EH (cell line): ENCODE measurements at places on chromosomes 1 and 21.

- DNase-seq = no peak
These were observed 148.6 kb downstream of the GRIK3 start for GRCh38 chr1:36885540-36886357.

- no peak for DNase-seq
These were observed 51.5 kb upstream of the SCYL3 start for GRCh38 chr1:169945181-169945580.

DNA sequence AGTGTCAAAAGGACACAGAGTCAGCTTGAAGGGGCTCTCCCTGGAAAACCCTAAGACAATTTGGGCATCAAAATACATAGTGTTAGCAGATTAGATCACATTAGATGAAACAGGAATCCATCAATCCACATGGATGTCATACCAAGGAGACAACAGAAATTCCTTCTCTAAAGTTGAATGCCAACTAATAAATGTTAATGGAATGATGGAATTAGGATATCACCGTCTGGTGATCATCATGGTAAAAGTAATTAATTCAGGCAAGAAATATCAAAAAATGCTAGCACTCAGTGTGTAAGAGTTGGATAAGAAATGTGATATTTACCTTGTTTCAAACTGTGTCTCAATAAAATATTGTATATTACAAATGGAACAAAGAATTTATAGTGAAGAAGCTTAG lies 10.9 kb upstream of the SLC25A24 start:
- DNase-seq = no peak

DNA sequence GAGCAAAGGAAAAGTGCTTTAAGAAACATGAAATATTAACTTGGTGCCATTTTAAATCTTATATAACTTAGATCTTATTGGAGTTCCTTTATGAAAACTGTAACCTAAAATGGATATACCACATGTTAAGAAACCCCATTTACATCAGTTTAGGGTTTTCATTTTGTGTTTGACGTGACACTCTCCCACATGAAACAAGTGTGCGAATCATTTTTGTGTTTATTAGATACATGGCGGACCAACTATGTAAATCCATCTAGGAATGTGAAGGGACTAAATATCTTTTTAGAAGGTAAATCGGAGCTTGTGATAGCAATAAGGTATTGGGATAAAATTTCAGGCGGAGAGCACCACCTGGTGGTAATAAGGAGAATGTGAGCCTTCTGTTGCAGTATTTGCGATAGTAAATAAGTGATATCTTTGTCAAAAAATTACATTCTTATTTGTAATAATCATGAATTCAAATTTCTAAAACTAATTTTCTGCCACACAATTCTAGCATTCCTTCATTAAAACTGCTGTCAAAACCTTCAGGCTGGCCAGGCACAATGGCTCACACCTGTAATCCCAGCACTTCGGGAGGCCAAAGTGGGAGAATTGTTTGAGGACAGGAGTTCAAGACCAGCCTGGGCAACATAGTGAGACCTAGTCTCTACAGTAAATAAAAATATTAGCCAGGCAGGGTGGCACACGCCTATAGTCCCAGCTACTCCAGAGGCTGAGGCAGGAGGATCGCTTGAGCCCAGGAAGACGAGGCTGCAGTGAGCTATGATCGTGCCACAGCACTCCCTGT lies 31.3 kb downstream of the SMAP2 start:
- peak; percentile 71 for DNase-seq

DNA sequence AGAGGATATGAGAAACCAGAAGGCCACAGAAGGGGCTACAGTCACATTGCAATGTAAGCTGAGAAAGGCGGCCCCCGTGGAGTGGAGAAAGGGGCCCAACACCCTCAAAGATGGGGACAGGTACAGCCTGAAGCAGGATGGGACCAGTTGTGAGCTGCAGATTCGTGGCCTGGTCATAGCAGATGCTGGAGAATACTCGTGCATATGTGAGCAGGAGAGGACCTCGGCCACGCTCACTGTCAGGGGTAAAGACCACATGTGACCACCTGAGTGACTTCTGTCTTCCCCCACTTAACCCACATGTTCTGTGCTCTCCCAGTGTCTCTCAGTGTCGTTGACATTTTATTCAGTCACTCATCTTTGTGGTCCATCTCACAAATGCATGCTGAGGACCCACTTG lies 92.1 kb downstream of the OBSCN start:
- no peak for DNase-seq

GRCh38 chr1:173503391-173503790 lies 26.3 kb downstream of the PRDX6 start:
- peak; percentile 44 for DNase-seq

GRCh38 chr1:25810341-25811299 lies 9.1 kb upstream of the MTFR1L start:
- DNase-seq = peak; percentile 59

DNA sequence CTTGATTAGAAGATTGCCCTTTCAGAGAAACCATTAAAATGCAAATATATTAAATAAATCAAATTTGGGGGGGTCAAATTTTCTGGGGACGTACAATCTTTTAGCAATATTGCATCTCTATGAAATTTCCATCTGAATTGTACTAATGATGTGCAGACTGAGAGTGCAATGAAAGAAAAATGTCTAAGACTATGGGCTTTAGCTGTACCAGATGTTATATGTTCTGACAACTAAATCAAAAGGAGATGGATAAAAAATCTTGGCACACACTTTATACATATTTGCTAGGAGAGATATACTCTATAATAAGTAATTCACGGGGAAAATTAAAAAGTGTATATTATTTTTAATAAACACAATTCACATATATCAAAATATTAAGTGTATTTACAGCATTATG lies 13.0 kb upstream of the PLPPR5 start:
- DNase-seq = no peak

- DNase-seq = no peak
These were observed 22.3 kb downstream of the CTTNBP2NL start for GRCh38 chr1:112418099-112418892.

GRCh38 chr1:209689477-209689876 lies 14.3 kb downstream of the G0S2 start:
- DNase-seq = peak; percentile 17

DNA sequence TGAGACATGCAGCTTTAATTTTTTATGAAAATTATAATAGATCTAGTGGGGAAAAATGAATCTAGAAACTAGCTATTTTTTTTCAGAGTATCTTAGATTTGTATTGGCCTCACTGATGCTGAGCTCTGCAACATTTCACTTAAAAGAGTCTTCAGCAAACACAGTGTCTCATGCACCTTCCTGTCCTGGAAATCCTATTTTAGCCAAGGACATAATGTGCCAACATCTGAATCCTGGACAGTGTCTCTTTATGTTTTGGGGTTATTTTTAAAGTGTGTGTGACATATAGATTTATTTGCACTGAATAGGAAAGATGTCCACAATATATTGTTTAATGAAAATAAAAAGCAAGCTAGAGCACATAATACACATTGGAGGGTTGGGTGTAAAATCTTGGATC lies 199.1 kb upstream of the FMN2 start:
- DNase-seq = no peak
